Neural crest cell (in vitro differentiated cells): ENCODE measurements at places on chromosomes 13 and 19. TPM values are rescaled to one million over a fixed set of nuclear protein-coding genes. Genes with fewer than 3 reads are reported as not detected.

GRCh38 chr19:3098141-3098514, 4.0 kb downstream of the GNA11 start:
- no peaks in the 10 kb centered on the region for H3K36me3 ChIP-seq
- H3K27me3 ChIP-seq, result no peaks in the 10 kb centered on the region
- H3K4me1 ChIP-seq, result peaks cover 16% of the 10 kb centered on the region
- DNase-seq, result no peak

GRCh38 chr13:29449726-29450125, 145.8 kb downstream of the SLC7A1 start:
- DNase-seq, result no peak
- H3K36me3 ChIP-seq, result no peaks in the 10 kb centered on the region
- H3K4me1 ChIP-seq, result no peaks in the 10 kb centered on the region

CELF5 gene
- 2.3 and 3.0 TPM in 2 replicates for total RNA-seq

KLK4 gene
- not detected in 2 replicates for total RNA-seq

RYR1 gene
- 1.1 and 1.5 TPM in 2 replicates for total RNA-seq

PGLYRP1 gene
- not detected in 2 replicates for total RNA-seq
